ENCODE measurements at places on chromosomes 12 and 14.
A peak's percentile ranks its signal among the peaks of the same experiment; 100 is the strongest.

DNA sequence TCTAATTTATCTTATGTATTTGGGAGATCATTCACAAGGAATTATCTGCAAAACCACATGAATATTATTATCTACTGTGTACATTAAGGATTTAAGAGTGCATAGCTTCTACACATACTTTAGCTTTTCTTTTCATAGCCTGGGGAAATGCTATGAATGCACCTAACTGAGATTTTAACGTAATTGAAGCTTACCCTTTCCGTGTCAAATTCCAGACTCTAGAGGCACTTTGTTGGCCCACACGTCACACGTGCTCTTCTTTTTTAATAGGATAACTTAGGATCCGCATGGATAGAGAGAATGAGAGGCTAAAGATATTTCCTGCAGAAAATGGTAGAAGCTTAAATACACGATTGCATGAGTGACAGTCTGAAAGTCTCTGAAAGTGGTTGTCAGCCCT lies 481.1 kb downstream of the PCNX1 start:
- DNase-seq: no peak

DNA sequence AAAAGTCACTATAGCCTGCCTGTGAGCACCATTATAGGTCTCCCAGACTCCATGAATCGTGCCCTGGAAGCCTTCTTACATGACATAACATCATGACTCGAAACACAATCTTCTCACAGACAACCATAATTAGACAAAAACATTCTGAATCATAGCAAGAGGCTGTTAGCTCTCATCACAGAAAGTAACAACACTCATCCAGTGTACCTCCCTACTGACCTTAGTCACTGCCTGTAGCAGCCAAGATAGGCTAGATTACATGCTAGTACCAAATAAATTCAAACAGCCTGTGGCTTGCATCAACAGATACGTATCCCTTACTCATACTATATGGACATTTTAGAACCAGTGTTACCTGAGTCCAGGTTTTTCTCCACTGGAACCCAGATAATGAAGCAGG lies 663.8 kb upstream of the FOXG1 start:
- no peak for DNase-seq

DNA sequence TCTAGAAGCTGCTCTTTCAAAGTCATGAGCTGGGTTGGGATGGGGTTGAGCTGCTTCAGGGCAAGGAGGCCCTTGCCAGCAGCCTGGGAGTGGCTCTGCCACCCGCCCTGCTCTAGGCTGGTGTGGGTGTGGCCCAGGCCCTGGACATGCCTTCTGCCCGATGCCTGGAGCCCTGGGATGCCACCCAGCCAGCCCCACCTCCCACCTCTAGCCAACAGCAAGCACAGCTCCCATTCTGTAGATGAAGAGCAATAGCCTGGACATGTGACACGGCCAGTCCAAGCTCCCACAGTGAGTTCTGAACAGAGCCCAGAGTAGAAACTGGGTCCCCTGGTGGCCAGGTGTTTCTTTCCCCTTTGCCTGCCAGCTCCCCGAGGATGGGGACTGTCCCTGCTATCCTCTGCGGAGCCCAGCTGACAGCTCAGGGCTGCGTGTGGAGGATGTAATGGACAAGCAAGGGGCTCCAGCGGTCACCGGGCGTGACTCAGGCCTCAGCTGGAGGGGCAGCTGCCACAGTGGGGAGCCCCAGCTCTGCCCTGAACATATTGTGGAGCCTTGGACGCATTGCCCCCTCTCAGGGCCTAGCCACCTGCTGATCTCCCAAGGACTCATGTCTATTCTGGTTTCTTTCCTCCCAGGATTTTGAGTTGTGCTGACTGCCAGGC lies 165.2 kb downstream of the TSPAN9 start:
- no peak for DNase-seq

DNA sequence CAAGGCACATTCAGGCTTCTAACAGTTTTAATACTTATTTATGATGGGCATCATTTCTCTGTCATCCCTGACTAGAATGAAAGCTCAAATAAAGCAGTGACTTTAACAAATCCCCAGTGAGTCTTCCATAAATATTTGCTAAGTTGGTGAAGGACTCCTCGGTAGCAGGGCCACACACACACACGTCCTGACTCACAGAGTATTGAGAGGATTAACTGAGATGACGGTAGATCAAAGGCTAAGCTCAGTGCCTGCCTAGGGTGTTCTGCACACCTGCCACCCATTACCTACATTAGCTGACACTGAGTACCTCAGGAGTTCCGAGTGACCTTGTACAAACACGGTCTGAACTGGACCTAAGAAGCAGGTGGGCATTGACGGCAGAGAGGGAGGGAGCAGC lies 197.3 kb upstream of the SFSWAP start:
- no peak for DNase-seq

DNA sequence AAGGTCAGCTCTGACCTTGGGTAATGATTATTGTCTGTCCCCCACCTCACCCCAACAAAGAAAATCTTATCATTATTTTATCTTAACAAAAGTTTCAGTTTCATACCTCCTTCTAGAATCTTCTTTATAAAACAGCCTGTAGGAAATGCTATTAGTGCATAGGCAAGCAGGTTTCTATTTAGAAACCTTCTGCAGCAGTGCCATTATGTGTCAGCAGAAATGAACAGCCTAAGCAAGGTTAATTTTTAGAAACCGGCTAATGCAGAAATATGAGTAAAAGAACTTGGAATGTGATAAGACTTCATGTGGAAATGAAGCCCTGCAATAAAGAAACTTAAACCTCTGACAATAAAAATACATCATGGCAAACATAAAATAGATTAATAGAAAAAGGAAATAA lies 814.4 kb downstream of the FSCB start:
- no peak for DNase-seq

DNA sequence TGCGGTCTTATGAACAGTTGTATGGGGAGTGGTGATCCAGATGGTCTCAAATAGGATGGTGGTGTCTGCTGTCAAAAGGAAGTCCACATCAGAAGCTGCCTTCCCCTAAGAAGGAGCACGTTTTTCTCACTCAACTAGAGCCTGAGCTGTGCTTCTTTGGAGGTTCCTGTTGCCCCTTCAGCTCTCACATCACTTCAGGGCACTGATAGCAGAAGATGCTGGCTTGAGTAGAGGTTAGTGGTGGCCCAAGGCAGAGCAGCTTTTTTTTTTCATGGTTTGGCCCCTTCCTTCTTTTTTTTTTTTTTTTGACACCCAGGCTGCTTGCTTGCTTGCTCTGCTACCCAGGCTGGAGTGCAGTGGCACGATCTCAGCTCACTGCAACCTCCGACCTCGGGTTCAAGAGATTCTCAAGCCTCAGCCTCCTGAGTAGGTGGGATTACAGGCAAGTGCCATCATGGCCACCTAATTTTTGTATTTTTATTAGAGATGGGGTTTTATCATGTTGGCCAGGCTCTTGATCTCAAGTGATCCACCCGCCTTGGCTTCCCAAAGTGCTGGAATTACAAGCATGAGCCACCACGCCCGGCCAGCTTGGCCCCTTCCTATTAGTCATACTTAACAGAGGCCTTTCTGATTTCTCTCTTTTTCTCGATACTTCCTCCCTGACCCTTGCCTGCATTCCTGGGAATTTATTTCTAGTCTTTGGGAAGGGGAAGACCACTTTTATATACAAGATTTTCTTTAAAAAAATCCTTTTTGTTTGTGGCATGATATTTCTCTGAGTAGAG lies 31.6 kb downstream of the KLRD1 start:
- no peak for DNase-seq

DNA sequence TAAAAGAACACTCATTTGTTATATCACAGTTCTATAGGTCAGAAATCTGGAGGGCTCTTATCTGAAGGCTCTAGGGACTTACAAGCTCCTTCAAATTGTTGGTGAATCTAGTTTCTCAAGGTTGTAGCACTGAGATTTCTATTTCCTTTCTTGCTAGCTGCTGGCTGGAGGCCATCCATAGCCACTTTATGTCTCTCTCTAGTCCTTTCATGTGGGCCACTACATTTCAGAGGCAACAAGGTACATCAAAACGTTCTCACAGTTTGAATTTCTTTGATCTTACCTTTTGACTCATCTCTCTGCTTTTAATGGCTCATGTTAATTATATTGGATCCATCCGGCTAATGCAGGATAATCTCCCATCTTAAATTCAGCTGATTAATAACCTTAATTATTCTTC lies 286.8 kb downstream of the DIO2 start:
- DNase-seq: no peak

DNA sequence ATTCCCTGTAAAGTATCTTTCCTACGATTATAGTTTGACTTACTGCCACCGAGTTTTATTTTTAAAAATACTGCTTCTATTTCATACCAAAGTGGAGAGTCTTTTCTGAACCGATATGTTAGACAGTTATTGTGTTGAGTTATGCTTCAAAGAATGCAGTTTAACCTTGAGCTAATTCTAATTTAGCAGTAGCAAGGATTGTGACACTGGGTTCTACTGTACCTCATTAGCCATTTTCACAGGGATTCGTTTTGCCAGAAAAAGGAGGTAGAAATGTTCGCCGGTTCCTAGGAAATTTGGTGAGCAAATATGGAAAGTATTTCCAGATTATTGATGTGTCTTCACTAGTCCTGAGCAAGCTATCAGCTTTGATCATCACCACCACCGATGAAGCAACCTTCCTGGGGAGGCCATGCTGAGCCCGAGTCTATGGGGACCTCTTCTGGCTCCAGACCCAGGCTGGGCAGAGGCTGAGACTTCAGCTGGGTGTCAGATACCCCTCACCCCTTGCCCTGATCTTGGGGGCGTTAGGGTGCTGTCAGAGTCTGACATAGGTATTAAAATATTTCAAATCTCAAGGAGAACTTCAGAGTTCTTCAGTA lies 13.6 kb downstream of the GLRX5 start:
- DNase-seq: no peak

GRCh38 chr12:25958428-25959070 lies at the start of gene RASSF8:
TSS of gene RASSF8 (plus strand) at chr12:25958682. CDS start at chr12:26055344, 96,662 bp downstream.
- DNase-seq: peak; percentile 27

GRCh38 chr14:75636100-75636692 lies 24.5 kb downstream of the ERG28 start:
- no peak for DNase-seq
